Lower lobe of right lung (tissue), 2 donors: ENCODE measurements at places on chromosomes 5 and 9. TPM values are rescaled to one million over a fixed set of nuclear protein-coding genes. Genes with fewer than 3 reads are reported as not detected.

- no peak for DNase-seq
- no peaks in the 10 kb centered on the region for H3K27me3 ChIP-seq
- no peak overlapping the region for H3K4me3 ChIP-seq
- H3K27ac ChIP-seq, result no peak overlapping the region
- no peaks in the 10 kb centered on the region for H3K36me3 ChIP-seq
- no peaks in the 10 kb centered on the region for H3K4me1 ChIP-seq
Measured at GRCh38 chr9:80720579-80720978, 968.8 kb downstream of the TLE1 start.

DNA sequence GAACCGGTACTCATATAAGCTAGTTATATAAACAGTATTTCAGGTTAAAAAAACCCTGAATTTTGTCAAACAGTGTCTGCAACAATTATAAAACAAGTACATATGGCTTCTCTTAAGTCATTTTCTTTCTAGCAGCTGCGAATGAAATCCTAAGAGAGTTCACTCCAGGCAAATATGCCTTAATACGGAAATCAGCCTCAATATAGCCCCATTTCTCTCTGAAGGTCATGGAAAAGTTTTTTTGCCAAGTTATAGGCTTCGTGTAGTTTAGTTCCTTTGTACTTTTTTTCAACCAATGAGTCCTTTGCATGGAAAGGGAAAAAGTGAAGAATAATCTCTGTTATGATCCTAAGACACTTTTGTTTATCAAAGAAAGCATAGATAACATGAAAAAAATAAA is 848.0 kb upstream of the ACO1 start:
- no peaks in the 10 kb centered on the region for H3K27me3 ChIP-seq
- DNase-seq, result no peak
- H3K27ac ChIP-seq, result no peak overlapping the region
- no peaks in the 10 kb centered on the region for H3K4me1 ChIP-seq

DNA sequence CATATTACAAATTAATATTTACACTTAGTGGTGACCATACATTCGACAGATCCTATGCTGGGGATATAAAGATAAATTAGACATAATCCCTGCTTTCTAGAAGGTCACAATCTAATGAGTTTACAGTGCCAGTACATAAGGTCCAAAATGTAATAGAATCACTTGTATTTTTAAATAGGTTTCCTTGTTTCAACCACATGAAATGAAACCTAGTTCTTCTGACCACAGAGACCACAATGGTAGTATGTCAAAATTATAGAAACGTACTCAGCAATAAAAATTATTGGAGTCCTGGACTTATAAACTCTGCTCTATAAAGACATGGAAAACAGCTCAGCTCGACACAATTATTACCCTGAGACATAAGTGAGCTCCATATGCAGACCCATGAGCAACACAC is 444.3 kb downstream of the SPOCK1 start:
- DNase-seq, result no peak
- no peaks in the 10 kb centered on the region for H3K36me3 ChIP-seq
- H3K27ac ChIP-seq, result no peak overlapping the region

DNA sequence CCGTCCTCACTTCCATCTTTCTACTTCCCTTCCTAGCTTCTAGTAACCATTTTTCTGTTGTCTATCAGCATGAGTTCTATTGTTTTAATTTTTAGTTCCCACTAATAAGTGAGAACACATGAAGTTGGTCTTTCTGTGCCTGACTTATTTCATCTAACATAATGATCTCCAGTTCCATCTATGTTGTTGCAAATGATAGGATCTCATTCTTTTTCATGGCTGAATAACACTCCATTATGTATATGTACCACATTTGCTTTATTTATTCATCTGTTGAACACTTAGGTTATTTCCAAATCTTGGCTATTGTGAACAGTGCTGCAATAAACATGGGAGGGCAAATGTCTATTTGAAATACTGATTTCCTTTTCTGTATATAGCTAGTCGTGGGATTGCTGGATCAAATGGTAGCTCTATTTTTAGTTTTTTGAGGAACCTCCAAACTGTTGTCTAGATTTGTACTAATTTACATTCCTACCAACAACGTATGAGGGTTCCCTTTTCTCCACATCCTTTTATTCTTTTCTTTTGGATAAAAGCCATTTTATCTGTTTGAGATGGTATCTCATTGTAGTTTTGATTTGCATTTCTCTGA is 50.3 kb downstream of the NSD1 start:
- no peaks in the 10 kb centered on the region for H3K27me3 ChIP-seq
- H3K4me1 ChIP-seq, result peaks cover 15% of the 10 kb centered on the region
- H3K36me3 ChIP-seq, result peaks cover 8% of the 10 kb centered on the region
- no peak overlapping the region for H3K4me3 ChIP-seq
- no peak overlapping the region for H3K27ac ChIP-seq

GRCh38 chr5:23763170-23763569 is 255.8 kb downstream of the PRDM9 start:
- no peak overlapping the region for H3K27ac ChIP-seq
- H3K27me3 ChIP-seq, result no peaks in the 10 kb centered on the region
- no peak for DNase-seq

LCN1 gene
- not detected for total RNA-seq
